ENCODE measurements at places on chromosomes 4 and X.

DNA sequence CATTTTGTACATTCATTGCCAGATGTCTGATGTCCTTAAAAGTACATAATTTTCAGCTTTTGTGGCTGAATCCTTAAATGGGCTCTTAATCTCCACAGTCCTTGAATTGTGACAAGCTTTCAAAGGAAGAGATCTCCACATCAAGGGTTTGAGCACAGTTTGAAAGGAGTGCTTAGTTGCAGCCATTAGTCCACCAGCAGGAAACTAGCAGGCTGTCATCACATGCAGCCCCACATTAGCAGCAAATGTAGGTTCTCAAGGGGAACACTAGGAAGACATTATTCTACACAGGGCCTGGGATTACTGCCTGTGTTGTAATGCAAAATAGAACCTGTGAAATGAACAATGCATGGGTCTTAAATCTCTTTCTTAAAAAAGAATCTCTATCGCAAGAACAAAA lies 173.2 kb downstream of the CBLL2 start:
- no peak for DNase-seq

- no peak for DNase-seq
Observed at GRCh38 chr4:108620933-108621905, 843 bp downstream of the RPL34 start.

DNA sequence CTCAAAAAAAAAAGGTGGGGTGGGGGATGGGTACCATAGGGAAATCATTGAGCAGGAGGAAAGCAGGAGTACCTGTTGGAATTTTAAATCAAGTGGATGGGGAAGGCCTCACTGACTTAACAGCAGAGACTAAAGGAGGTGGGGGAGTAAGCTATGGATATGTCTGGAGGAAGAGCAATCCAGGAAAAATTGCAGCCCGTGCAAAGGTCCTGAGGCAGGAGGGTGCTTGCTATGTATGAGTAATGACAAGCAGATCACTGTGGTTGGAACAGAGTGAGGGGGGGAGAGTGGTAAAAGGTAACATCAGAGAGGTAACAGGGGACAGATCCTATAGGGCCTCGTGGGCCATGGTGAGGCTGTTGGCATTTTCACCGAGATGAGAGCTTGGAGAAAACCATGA lies 4.1 kb downstream of the FTSJ1 start:
- no peak for DNase-seq

- no peak for DNase-seq
Observed at GRCh38 chr4:180932370-180933001, 1310.7 kb upstream of the TENM3 start.

DNA sequence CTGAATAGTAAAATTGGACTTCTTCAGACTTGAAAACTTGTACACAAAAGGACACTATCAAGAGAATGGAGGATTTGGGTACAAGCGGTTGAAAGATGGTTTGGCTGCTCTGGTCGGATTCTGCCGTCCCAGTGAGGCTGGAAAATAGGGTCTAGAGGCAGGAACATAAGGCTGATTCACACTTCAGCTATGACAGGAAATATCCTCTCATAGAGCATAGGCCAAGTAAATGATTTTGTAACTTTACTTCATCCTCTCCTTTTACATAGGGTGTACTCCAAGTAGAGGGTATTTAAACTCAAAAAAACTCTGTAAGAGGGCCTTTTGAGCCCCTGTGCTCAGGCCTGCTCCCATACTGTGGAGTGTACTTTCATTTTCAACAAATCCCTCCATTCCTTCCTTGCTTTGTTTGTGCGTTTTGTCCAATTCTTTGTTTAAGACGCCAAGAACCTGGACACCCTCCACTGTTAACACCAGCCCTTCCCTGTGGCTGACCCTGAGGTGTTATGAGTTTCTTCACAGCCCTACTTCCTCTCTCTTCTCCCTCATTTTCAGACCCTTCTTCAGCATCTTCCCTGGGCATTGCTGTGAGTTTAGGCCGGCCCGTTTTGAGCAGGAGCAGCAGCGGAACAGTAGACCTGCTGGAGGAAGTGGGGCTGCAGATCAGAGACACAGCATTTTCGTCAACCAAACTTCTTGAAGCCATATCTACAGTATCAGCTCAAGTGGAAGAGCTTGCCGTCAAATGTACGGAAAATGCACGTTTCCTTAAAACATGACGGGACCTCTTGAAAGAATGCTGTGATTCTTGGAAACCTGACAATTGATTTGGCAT lies 7.2 kb downstream of the PGAM4 start:
- no peak for DNase-seq

DNA sequence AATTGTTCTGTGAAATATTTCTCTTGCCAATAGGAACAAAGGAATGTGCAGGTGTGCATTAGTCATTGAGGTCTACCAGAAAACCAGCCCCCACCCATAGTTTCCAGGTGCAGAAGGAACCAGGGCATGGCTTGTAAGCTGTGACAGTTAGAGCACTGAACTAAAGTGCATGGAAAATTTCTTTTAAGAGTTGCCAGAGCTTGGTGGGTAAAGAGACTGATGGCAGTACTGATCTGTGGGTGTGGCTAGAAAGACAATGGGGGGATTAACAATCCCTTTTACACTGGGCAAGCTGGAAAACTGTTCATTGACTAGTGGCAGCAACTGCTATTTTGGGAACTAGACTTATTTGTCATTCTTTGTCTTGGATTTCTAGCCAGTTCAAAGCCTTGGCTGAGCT lies 326.9 kb downstream of the PCDH19 start:
- DNase-seq, result no peak

- no peak for DNase-seq
Observed at GRCh38 chr4:53967986-53968385, 96.4 kb downstream of the CHIC2 start.

GRCh38 chrX:17032351-17032750 lies 85.9 kb downstream of the REPS2 start:
- no peak for DNase-seq

- DNase-seq, result no peak
Observed at GRCh38 chr4:65669111-65670019, 924 bp downstream of the EPHA5 start.

GRCh38 chr4:167541286-167541685 lies 307.0 kb upstream of the SPOCK3 start:
- DNase-seq, result no peak

GRCh38 chrX:72100824-72101351 lies 30.8 kb downstream of the RTL5 start:
- no peak for DNase-seq

DNA sequence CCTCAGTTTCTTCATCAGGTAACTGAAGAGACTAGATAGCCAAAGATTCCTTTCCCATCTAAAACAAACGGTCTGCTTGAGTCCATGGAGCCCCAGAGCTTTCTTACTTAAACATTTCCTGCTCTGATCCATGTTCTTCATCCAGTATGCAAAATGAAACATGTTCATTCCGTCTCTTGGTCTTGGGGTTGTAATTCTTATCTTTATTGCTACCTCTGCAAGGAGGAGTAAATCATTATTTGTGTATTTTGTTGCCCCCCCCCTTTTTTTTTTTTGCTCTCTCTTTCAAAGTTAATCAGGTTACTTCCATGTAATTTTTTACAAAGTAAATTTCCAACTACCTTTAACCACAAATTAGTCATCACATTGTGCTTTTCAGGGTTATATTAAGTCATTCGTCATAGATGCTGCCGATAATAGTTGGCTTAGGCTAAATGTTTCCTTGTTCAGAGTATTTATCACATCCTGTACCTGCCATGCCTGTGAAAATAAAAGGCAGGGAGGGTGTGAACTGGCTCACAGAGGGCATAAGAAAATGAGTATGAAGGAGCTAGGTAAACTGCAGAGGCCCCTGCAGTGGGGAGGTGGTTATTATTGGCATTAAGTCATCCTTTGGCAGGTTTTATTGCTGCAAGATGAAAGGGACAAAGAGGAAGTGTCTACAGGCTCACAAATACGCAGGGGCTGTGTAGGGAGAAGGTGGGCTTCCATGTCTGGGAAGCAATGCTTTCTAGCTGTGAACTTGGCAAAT lies 76.7 kb upstream of the HS3ST1 start:
- DNase-seq, result no peak

DNA sequence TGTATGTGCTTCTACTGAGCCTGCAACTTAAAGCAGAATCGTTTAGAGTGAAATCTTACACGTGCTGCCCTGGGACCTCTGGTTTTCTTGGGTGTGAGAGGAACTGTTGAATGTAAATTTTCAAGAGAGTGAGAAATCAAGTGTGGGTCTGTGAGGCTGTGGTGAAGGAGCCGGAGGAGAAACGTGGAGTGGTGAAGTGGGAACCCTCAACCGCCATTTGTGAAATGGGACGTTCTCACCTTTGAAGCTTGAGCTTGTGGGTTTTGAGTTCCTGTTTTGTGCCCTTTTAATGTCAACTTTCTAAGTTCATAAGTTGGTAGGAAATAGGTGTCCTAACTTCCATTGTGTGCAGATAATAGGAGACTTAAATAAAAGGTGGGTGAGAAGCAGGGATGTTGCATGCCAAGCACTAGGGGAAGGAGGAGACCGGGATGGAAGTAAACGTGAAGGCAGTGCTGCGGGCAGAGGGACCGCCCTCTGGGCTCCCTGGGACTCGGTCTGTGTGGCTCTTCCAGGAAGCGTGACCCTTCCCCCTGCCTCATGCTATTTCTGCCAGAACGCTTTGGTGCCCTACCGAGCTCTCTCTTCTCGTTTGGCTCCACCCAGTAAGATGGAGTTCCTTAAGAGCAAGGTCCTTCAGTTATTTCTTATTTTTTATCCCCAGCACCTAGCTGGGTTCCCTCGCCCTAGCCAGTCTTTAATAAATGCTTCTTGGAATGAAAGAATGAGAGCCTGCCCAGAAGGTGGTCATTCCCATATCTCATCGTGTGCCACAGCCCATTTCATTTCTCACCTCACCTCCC lies 56.0 kb downstream of the TMEM131L start:
- no peak for DNase-seq

DNA sequence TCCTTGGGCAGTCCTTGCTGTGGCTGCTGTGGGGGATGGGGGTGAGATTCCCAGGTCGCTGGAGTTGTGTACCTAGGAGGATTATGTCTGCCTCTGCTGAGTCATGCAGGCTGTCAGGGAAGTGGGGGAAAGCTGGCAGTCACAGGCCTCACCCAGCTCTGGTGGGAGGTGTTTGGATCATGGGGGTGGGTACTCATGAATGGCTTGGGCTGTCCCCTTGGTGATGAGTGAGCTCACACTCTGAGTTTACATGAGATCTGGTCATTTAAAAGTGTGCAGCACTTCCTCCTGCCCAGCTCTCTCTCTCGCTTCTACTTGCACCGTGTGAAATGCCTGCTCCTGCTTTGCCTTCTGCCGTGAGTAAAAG lies 24.6 kb upstream of the PDLIM3 start:
- DNase-seq, result no peak

- no peak for DNase-seq
Observed at GRCh38 chrX:69131886-69132285, 33.4 kb downstream of the PJA1 start.

- DNase-seq, result no peak
Observed at GRCh38 chr4:85419103-85419502, 55.8 kb upstream of the ARHGAP24 start.

- no peak for DNase-seq
Observed at GRCh38 chr4:6894528-6895498, 14.8 kb upstream of the TBC1D14 start.

- no peak for DNase-seq
Observed at GRCh38 chr4:3254302-3255131, 5.6 kb downstream of the MSANTD1 start.

GRCh38 chr4:41598580-41598979 lies 60.6 kb downstream of the LIMCH1 start:
- no peak for DNase-seq

- no peak for DNase-seq
Observed at GRCh38 chr4:142091085-142091513, 454.7 kb downstream of the IL15 start.

DNA sequence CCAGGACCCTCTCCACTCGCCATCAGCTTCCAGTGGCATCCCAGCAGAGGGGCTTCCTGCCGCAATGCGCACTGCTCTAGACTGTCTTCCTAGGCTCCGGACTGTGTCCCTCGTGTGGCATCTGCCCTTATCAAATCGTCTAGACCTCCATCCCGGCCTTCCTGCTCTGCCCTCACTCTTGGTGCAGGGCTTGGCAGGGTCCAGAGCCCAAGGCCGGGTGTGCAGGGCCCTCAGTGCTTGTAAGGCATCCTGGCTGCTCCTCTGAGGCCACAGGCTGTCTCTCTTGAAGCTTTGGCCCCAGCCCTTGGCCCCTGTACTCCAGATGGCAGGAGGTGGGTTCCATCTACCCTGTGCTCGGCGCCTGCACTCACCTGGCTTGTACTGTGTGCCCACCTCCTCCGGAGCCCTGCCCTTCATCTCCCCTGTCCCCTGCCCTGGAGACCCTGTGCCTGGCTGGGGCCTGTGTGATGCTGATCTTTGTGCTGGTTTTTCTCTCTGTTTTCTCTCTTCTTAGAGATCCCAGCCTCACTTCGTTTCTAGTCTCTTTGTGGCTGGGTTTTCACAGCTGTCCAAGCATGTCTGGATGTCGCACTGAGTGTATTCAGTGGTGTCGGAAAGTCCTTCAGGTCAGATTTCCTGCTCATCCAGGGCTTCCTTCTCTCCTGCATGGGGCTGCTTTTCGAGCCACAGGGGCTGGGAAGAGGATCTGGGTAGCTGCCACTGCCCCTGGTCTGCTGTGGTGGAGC lies 3.7 kb upstream of the TREX2 start:
- DNase-seq, result no peak

GRCh38 chrX:110055616-110056015 lies 52.7 kb downstream of the TMEM164 start:
- no peak for DNase-seq

- DNase-seq, result no peak
Observed at GRCh38 chrX:105752338-105752956, 69.9 kb upstream of the NRK start.

DNA sequence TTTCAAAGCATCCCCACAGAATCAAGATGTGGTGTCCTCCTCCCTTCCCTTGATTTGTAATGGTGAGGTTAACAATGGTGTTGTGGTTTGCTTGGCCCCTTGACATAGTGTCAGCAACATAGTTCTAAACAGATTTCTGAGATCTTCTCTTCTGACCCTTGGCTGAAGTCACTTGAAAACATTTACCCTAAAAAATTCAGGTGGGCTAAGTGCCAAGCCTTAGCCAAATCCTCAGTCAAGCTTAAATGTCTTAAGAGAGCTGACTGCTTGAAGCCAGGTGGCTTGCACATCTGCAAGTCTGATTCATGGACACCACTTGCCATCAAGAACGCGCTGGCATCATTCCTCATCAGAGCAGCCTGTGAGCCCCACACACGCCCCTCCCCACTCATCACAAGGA lies 173.2 kb downstream of the MGST2 start:
- no peak for DNase-seq

GRCh38 chrX:51851507-51852085 lies 41.8 kb upstream of the MAGED1 start:
- no peak for DNase-seq

DNA sequence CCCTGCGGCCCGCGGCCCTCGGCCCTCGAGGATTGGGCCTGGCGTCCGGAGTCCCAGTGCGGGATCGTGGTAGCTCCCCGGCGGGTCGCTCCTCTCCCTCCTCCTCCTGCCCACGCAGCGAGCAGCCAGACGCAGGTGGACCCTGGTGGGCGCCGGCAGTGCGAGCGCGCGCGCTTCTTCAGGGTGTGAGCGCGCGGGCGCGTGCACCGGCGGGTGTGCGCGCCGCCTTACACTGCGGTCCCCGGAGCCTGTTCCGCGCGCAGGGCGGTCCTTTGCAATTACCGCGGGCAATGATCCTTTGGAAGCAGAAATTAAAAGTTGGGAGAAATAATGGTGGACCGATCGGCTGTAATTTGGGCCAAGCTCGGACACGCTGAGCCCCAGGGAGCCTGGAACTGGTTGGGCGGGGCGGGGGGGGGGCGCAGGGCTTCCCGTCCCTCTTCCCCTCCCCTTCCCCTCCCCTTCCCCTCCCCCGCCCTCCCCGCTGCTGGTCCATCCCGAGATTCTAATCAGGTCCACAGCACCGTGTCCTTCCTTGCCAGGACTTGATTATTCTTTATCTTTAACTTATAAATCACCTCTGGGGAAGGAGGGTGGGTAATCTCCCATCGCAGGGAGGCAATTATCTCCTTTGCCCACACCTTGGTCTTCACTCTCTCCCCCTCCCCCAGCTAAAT lies 1.6 kb upstream of the NKX1-1 start:
- DNase-seq, result no peak
